Cortex of kidney (tissue), 1 donor: ENCODE measurements at places on chromosomes 2 and 18.

- DNase-seq = no peak
These were observed 105.4 kb downstream of the ACKR3 start for GRCh38 chr2:236675051-236675450.

DNA sequence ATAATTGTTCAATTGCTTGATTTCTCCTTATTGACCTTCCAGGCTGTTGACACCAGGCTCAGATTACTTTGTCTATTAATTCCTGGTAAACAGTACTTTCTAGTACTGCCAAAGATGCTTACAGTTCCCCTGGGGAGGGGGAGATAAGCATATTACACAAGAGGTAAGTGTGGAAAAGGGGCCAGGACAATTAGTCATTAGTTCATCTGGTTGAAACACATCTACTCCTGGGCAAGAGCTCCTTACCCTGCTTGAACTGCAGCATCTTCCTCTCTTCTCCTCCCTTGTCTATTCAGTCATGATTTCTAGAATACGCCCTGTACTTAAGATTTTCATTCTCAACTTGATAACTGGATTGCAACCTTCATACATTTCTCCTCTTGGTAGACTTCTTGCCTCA, 10.4 kb upstream of the SPATS2L start:
- DNase-seq = no peak

DNA sequence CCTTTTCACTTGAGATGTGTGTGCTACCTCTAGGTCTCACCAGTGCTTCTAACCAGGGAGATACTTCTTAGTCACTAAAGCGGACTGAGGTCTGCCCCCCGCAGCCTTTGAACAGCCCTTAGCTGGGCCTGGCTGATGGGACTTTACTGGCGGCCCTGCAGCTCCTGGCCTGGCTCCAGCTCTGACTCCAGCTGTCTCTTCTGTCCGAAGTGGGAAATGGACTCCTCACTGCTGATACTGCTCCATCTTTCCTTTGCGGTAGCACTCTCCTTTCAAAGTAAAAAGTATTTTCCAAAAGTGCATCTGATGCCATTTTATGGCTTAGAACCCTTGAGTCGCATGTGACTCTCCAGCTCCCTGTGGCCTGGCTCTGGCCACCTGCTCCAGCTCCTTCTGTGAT, 64.5 kb downstream of the ATP9B start:
- no peak for DNase-seq

DNA sequence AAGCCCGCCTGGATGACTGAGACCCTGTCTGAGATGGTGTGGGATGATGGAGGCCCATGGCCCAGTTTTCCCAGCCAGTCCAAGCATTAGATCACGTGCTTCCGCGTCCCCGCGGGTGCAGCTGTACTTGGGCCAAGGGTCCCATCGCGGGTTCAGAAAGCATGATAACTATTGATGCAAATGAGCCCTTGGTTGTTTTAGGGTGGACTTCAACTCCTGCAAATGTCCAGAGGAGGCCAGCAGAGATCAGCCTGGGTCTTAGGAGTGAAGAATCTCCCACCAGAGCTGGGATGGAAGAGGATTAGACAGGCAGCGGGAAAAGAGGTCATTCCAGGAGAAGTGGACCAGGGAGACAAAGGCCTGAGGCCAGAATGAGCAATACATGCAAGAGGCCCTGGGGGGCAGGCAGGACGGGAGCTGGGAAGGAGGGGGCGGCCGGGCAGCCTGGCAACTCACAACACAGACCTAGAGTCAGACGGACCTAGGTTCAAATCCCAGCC, 89.9 kb upstream of the TMEM247 start:
- no peak for DNase-seq

GRCh38 chr2:152499896-152500735, 165.1 kb downstream of the FMNL2 start:
- DNase-seq = no peak

- no peak for DNase-seq
These were observed 17.1 kb downstream of the RNF144A start for GRCh38 chr2:6934345-6934744.

- no peak for DNase-seq
These were observed 579 bp upstream of the ITM2C start for GRCh38 chr2:230864122-230864604.

DNA sequence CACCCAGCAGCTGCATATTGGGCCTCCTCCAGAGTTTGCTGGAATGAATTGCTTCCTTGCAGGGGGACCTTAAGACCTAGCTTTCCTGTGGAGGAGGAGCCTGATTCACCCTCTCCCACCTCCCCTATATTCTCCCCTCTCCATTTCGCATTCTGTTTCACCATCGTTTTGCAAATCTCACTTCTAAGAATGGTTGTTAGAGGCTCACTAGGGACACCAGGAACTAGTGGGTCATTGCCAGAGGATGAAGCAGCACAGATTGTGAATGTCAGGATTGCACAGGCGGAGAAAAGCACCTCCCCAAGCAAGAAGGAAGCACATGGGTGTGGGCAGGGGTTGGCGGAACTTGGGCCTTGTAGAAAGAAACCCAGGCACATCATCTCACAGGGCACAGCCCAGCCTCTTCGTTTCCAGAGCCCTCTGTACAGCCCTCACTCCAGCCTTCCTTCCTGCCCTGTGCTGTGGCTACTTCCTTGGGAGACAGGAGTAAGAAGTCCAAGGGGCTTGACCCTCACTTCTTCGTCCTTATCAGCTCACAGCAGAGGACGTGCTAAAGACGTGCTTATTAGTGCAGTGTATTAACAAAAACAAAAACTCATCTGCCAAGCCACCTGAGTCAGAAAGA, 63.4 kb downstream of the TACR1 start:
- DNase-seq = no peak

GRCh38 chr2:133054297-133054696, 384.3 kb upstream of the LYPD1 start:
- DNase-seq = no peak

- DNase-seq = no peak
These were observed 33.7 kb upstream of the C18orf32 start for GRCh38 chr18:49520661-49521145.

GRCh38 chr2:220916931-220917330, 655.2 kb downstream of the EPHA4 start:
- DNase-seq = no peak

DNA sequence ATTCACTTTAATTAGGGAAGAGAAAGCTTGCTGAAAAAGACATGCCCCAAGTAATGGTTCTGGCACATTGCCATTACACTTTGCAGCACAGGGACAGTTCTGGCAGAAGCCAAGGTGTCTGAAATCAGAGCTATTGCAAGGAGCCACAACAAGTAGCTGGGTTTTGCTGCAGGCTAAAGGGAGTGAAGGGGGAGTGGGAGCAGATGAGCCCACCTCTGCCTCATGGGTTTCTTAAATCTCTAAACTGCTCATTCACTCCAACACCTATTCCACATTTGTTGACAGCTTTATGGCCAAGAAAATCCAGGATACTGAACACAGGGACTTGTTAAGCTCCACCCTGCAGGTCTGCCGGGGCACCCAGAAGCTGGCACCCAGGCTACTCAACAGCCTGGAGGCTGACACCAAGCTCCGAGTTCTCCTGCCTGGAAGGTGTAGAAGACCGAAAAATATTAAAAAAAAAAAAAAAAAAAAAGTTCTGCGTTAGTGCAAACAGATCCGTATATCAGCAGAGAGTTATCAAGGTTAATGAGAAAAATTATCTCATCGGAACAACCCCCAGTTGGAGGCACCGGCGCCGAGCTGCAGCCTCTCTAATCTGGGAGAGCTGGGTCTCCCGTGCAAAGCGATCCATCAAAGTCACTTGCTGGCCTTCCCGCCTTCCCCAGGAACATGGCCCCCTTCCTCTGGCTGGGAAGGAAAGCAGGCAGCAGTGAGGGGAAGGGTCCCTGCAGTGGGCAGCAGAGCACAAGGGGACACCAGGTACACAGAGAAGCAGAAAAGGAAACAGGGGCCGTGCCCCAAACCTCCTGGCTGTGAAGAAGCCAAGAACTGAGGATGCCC, 123.7 kb downstream of the HNMT start:
- DNase-seq = no peak

- DNase-seq = no peak
These were observed 678.0 kb downstream of the EPHA4 start for GRCh38 chr2:220894069-220894468.

DNA sequence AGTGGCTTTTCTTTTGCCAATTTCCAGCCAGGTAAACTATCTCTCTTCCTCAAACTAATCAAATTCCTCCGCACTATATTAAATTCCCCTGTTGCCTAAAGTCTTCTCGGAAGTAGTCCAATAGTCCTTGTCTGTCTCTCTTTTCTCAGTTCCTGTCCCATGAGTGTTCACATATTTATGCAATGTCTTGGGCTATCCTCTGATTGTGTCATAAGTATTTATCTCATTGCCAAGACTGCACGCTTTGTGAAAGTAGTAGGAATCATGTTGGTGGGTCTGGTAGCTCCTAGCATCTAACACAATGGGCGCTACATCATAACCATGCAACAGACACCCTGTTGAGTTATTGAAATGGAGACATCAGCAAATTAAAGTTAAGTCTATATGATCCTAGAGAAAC, 59.9 kb upstream of the POU3F3 start:
- no peak for DNase-seq

DNA sequence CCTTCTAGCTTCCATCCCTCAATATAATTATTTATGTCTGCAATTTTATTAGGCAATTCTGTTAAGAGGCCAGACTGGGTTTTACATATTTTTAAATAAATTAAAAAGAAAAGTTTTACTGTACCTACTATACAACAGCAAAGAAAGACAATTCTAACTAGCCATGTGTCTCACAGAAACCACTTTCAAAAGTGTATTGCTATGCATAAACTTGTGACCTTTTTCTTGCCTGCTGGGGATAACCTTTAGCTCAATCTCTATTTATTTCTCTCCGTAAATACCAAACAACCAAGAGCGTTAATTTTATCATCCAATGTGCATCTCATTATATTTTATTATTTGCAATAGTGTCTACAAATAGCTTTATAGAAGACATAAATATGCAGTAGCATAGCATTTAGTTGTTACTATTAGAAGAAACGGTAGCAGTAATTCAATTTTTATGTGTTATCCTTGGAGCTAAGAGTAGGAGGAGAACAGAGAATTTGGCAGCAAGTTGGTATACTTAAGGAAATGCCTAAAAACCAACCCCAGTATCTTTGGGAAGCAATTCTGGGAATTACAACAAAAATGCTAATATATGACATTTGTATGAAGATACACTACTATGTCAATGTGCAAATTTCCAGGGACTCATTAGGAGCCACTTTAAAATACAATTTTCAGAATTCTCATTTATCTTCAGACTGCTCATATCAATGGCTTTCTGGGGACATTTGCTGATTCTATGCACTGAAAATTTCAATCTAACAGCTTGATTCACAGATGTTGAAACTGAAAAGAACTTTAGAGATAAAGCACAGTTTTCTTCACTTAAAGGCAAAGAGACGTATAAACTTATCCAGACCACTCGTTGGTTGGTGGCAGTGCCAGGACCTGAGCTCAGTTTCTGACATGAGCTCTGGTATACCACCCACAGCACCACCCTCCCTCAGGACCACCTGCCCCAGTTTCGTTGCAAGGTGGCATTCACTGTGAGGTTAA, 23.0 kb upstream of the RTN4 start:
- DNase-seq = no peak

- no peak for DNase-seq
These were observed 146.7 kb downstream of the MREG start for GRCh38 chr2:215866606-215867005.

- DNase-seq = no peak
These were observed 93.8 kb downstream of the NRP2 start for GRCh38 chr2:205776139-205776538.

GRCh38 chr18:2197946-2198345, 373.4 kb downstream of the METTL4 start:
- no peak for DNase-seq

- no peak for DNase-seq
These were observed 16.6 kb upstream of the LNPK start for GRCh38 chr2:176018708-176019107.

DNA sequence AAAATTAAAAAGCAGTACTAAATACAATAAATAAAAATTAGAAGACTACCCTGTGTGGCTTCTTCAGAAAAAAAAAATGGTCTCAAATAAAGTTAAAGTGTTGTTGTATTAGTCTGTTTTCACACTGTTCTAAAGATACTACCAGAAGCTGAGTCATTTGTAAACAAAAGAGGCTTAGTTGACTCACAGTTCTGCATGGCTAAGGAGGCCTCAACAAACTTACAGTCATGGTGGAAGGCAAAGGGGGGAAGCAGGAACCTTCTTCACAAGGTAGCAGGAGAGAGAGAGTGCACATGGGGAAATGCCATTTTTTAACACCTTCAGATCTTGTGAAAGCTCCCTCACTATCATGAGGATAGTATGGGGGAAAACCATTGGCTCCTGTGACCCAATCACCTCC, 612.8 kb downstream of the RNF144A start:
- no peak for DNase-seq

GRCh38 chr2:191295088-191295487, 49.9 kb downstream of the MYO1B start:
- DNase-seq = no peak

DNA sequence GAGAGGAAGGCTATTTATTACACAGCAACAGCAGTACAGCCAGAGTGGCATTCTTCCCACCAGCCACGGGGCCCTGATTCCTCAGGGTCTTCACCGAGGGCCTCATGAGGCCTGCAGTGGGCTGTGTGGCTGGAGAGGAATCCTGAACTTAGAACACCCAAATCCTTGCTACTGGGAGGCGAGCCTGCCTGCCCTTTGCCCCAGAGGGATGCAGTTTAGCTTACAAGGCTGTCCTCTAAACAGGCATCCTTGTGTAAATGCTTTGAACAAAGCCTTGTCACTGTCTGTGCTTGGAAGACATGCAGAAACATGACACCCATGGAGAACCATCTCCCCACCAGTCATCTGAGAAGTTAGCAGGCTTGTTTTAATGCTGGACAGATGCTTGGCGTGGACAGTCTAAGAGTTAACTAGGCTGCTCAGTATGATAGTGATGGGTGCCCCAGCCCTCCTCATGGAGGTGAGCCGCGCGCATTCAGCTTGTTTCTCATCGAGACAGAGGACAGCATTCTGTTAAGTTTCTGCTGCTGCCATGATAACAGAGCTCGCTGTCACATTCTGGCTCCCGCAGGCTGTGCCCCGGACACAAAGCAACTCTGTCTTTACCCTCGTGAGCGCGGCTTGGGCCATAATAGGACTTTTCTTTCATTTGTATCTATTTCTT, 42.9 kb downstream of the ADI1 start:
- no peak for DNase-seq

GRCh38 chr18:43789234-43790000, 512.1 kb upstream of the SYT4 start:
- DNase-seq = no peak

DNA sequence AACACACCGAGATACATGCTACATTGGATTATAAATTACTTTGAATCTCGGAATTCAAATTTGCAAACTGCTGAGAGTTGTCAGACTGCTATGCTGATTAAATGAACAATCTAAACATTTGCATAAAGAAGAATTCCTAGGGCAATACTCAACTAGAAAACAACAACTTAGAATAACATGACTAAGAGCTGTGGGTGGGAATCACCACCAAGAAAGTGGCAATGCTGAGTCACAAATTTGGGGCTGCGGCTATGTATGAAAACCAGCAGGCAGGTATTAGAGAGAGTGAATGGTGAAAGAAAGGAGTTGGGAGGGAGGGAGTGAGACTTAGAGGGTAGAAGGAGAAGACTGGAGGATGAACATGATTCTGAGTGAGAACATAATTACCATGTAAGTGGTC, 559.5 kb downstream of the PIK3C3 start:
- no peak for DNase-seq
